ENCODE measurements at places on chromosomes 3 and 15. TPM values are rescaled to one million over a fixed set of nuclear protein-coding genes. Genes with fewer than 3 reads are reported as not detected.

The PFN2 gene
- 151 TPM for total RNA-seq

The CD96 gene
- not detected for total RNA-seq

The CYP1A1 gene
- total RNA-seq: 1.2 TPM

The FBXO40 gene
- not detected for total RNA-seq

The GOLGA8O gene
- total RNA-seq: 0.28 TPM

The C3orf22 gene
- not detected for total RNA-seq

The RNF123 gene
- total RNA-seq: 14.6 TPM

The SLC24A5 gene
- total RNA-seq: not detected

Measured in A549 treated with AZD2906 at 1 μM for 4 hours (cell line).